ENCODE measurements at places on chromosomes 2 and 18.

DNA sequence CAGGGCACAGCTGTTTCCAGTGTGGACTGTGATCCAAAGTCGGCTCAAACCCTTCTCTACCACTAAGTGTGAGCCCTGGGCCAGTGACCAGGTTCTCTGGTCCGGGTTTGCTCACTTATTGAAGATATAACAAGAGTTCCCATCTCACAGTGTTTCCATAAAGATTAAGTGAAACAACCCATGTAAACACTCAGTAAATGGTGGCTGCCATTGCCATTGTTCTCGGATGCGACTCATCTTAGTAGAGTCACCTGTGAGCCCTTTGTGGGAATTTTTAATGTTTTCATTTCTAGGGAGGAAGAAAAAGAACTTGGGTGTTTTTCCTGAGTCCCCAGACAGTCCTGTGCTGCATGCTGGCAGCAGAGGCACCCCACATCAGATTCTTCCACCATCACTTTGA lies 53.4 kb downstream of the TPGS2 start:
- no peak overlapping the region for H3K27ac ChIP-seq
- peaks cover 10% of the 10 kb centered on the region for H3K36me3 ChIP-seq
- no peaks in the 10 kb centered on the region for H3K27me3 ChIP-seq
- no peak overlapping the region for H3K4me3 ChIP-seq

DNA sequence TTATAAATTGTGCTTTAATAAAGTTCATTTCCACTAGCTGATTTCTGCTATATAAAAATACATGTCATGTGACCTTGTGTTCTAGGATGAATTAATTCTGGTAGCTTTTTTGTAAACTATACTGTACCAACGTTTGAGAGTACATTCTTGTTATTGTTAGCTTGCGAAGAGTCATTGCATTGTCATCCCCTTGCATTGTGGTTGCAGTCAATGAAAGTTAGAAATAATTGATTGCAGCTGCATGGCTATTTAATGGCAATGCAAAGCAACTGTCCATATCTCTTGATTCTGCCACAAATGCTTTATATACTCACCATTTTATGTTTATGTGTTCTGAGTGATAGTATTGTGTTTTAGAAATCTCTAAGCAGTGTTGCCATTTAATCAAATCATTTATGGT lies 91.6 kb downstream of the ZNF407 start:
- peaks cover 7% of the 10 kb centered on the region for H3K4me1 ChIP-seq
- no peak for DNase-seq
- H3K27ac ChIP-seq: no peak overlapping the region
- no peaks in the 10 kb centered on the region for H3K27me3 ChIP-seq
- H3K36me3 ChIP-seq: peaks cover 4% of the 10 kb centered on the region
- no peak overlapping the region for H3K4me3 ChIP-seq

DNA sequence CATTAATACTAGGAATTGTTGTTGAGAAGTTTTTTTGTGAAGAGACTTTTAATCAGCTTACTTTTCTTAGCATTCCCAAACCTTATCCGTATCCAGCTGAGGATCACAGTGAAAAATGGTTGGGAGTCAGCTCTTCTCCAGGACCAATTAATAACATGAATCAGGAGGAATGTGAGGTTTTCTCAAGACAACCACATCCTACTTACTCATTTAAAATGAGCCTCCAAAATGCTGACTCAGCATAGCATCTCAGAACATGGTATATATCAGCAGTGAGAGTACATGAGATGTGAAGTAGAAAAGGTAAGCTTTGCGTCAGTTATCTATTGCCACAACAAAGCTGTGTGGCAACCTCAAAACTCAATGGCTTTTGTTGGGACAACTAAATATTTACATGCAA lies 140.3 kb downstream of the NRP2 start:
- H3K27ac ChIP-seq: no peak overlapping the region
- no peaks in the 10 kb centered on the region for H3K4me1 ChIP-seq
- H3K36me3 ChIP-seq: no peaks in the 10 kb centered on the region
- peaks cover 2% of the 10 kb centered on the region for H3K27me3 ChIP-seq

DNA sequence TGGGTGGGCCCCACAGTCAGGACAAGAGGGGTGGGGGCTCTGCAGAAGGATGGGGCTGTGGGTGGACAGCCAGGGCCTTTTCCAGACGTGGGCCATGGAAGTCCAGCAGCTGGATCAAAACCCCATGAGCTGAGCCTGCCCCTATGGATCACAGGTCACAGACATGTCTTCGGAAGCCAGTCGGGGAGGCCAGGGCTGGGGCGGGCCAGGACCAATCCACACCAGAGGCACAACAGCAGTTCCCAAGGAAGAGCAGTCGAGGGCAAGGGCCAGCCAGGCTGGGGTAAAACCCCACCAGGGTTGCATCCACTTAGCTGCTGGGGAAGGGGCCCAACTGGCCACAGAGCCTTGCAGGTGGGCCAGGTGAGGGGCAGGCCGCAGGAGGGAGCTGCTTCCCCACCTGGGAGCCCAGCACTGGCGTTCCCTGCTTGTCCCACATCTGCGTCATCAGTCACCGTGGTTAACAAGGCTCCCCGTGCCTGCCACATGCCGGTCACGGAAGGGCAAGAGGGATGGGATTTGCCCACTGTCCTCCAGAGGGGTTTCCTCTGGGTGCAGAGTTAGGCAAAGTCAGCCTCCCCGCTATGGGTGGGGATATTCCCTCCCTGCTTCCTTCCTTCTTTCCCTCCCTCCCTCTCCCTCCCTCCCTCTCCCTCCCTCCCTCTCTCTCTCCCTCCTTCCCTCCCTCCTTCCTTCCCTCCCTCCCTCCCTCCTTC lies 46.4 kb upstream of the ODC1 start:
- H3K27me3 ChIP-seq: peaks cover 28% of the 10 kb centered on the region
- H3K4me1 ChIP-seq: peaks cover 14% of the 10 kb centered on the region
- H3K27ac ChIP-seq: no peak overlapping the region
- H3K4me3 ChIP-seq: no peak overlapping the region

- H3K36me3 ChIP-seq: no peaks in the 10 kb centered on the region
- H3K4me1 ChIP-seq: no peaks in the 10 kb centered on the region
- H3K27ac ChIP-seq: no peak overlapping the region
- no peaks in the 10 kb centered on the region for H3K27me3 ChIP-seq
Observed at GRCh38 chr2:129069875-129070594, 751.4 kb upstream of the HS6ST1 start.

DNA sequence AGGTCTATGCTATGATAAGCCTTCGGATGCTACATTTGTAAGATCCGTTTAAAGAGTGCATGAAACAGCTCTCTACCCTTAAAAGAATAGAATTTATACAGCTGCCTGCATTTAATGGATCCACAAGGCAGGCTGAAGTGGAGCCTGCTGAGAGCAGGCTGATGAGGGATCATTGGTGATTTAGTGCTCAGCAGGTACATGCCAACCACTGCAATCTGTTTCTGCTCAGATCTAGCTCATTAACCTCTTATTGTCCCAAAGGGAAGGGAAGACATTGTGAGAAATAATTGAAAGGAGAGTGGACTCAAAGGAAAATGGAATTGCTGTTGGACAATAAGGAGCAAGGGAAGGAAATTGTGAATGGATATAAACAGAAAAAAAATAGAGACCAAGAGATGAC lies 822.6 kb downstream of the TRIB2 start:
- no peak overlapping the region for H3K4me3 ChIP-seq
- H3K36me3 ChIP-seq: no peaks in the 10 kb centered on the region
- no peaks in the 10 kb centered on the region for H3K27me3 ChIP-seq
- H3K4me1 ChIP-seq: no peaks in the 10 kb centered on the region

DNA sequence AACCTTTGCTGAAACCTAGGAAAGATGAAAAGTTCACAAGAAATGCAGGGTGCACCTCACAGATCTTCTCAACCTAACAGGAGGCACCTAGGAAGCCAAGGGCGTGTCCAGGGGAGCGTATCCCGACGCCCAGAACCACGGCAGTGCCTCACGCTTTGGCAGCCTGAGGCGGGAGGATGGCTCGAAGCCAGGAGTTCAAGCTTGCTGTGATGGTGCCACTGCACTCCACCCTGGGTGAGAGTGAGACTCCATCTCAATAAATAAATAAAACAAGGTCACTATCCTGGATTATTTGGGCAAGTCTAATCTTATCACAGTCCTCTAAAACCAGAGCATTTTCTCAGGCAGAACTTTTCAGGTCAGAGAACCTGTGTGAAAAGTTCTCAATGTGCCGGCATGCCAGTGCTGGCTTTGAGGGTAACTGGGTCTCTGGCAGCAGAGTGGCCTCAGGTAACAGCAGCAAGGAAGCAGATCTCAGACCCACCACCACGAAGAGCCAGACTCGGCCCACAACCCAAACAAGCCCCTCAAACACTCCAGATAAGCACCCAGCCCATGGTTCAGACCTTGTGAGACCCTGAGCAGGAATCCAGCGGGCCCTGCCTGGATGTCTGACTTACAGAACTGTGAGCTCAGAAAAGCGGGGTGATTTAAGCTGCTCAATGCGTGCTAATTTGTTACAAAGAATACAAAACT lies 11.7 kb downstream of the HSBP1L1 start:
- no peaks in the 10 kb centered on the region for H3K27me3 ChIP-seq
- DNase-seq: no peak
- peaks cover 15% of the 10 kb centered on the region for H3K4me1 ChIP-seq
- H3K4me3 ChIP-seq: no peak overlapping the region
- H3K27ac ChIP-seq: no peak overlapping the region

- DNase-seq: no peak
- no peaks in the 10 kb centered on the region for H3K36me3 ChIP-seq
- H3K4me1 ChIP-seq: no peaks in the 10 kb centered on the region
- no peak overlapping the region for H3K27ac ChIP-seq
Observed at GRCh38 chr2:144115739-144116291, 404.1 kb downstream of the ZEB2 start.

DNA sequence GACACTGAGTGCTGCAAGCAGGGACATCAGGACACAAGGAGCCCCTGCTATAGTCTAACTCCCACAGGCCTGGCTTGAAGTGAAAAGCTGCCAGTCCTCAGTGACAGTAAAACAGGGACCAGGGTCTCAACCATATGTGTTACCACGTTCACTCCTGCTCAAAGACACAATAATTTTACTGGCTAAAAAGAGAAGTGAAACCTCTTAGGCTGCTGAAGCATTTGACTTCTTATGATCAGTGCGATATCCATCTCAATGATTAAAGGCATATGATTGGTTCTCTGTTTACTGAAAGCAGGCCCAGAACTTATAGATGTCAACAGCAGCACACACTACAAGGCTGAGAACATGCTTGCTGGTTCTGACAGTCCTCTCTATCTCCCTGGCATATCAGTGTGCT lies 129.8 kb upstream of the LMAN1 start:
- no peak overlapping the region for H3K27ac ChIP-seq
- no peak for DNase-seq
- no peaks in the 10 kb centered on the region for H3K36me3 ChIP-seq
- H3K4me3 ChIP-seq: no peak overlapping the region
- no peaks in the 10 kb centered on the region for H3K27me3 ChIP-seq

GRCh38 chr2:148971547-148971946 lies 67.0 kb upstream of the LYPD6B start:
- no peak overlapping the region for H3K4me3 ChIP-seq
- H3K27me3 ChIP-seq: no peaks in the 10 kb centered on the region
- peaks cover 4% of the 10 kb centered on the region for H3K36me3 ChIP-seq
- peaks cover 22% of the 10 kb centered on the region for H3K4me1 ChIP-seq

DNA sequence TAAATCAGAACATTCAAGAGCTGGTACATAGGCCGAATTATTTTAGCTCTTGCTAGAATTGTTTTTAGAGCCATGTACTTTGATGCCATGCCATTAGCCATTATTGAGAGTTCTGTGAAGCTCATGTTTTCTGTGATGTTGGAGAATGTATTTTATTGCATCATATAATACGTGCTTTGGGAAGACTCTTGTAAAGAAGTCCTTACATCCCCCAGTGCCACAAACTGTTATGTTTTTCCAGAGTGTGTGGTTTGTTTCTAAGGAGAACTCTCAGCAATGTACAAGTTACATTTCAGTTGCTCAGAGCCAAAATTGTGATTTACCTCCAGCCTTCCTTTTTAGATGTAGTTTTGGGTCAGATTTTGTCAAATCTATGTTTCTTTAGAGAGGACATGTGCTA lies 148.6 kb downstream of the HAUS1 start:
- DNase-seq: no peak
- no peaks in the 10 kb centered on the region for H3K27me3 ChIP-seq
- H3K27ac ChIP-seq: no peak overlapping the region
- peaks cover 65% of the 10 kb centered on the region for H3K4me1 ChIP-seq
- peaks cover 77% of the 10 kb centered on the region for H3K36me3 ChIP-seq

DNA sequence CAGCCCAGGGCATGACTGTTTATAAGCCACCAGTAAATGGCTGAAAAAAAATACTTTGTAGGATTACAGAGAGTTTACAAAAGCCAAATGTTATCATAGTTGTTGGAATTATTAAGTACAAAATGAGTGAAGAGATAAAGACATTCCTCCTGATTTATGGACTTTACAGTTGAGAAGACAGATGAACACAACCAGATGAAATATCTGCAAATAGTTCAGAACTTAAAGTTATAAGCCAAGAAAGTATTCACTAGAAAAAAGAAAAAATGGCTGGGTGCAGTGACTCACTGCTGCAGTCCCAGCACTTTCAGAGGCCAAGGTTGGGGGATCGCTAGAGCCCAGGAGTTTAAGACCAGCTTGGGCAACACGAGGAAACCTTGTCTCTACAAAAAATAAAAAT lies 11.2 kb downstream of the PMAIP1 start:
- peaks cover 15% of the 10 kb centered on the region for H3K27me3 ChIP-seq
- H3K4me1 ChIP-seq: peaks cover 24% of the 10 kb centered on the region
- H3K4me3 ChIP-seq: no peak overlapping the region
- peaks cover 2% of the 10 kb centered on the region for H3K36me3 ChIP-seq
- no peak overlapping the region for H3K27ac ChIP-seq
- no peak for DNase-seq

DNA sequence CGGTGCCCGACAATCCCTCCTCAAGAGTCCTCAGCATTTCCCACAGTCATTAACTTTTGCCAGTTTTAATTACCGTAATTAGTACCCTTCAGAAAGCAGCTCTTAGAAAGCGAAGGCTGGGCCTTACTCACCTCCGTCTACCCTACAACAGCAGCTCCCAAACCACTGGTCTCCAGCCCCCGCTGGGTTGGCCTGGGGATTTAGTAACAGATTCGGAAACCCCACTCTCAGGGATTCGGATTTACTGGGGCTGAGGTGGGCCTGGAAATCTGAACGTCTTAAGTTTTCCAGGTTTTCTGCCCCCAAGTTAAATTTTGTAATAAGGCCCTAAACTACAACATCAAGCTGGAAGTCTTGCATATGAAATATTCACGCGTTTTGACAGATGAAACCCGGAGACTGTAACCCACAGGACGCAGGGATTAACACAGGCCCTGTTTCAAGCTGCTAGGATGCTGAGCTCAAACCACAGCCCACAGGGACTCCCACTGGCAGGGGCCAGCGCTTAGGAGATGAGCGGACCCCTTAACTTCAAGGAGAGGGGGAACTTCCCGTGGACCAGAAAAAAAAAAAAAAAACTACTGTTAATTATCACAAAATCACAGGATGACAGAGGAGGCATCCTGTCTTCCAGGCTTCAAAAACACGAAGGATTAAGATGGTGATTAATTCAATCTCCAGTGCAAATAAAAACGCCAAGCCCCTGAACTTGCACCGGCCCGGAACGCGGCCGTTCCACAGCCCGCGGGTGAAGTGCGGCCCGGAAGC lies 985 bp downstream of the ILKAP start:
- peak; percentile 39 for DNase-seq
- no peaks in the 10 kb centered on the region for H3K27me3 ChIP-seq
- H3K27ac ChIP-seq: peak overlapping the region; percentile 81
- H3K36me3 ChIP-seq: peaks cover 30% of the 10 kb centered on the region
